Posterior vena cava (tissue), 2 donors: ENCODE measurements at places on chromosomes 3 and 15. TPM values are rescaled to one million over a fixed set of nuclear protein-coding genes. Genes with fewer than 3 reads are reported as not detected.

Gene ACY1
- 11.8 TPM for total RNA-seq

Gene FMN1
- total RNA-seq, result 20.2 TPM

Gene NTRK3
- 94.1 TPM for total RNA-seq

Gene FRG2C
- total RNA-seq, result not detected

Gene KLHL40
- not detected for total RNA-seq

Gene CA12
- total RNA-seq, result 36.7 TPM

Gene CPLX3
- not detected for total RNA-seq

Gene MAP6D1
- total RNA-seq, result 1.4 TPM

Gene CPA3
- 16.1 TPM for total RNA-seq

Gene ERC2
- total RNA-seq, result 0.14 TPM

Gene TMIE
- 1.4 TPM for total RNA-seq

Gene PRR20G
- not detected for total RNA-seq

Gene ACAN
- 13.5 TPM for total RNA-seq

Gene PARP14
- 47.6 TPM for total RNA-seq

Gene CD200
- 17.7 TPM for total RNA-seq

Gene DPPA2
- total RNA-seq, result not detected

Gene TMEM41A
- total RNA-seq, result 9.6 TPM

Gene SLC6A1
- 1.2 TPM for total RNA-seq

Gene SLC51B
- not detected for total RNA-seq

Gene NUP210
- total RNA-seq, result 2.5 TPM

Gene EBLN2
- total RNA-seq, result 4.8 TPM

Gene MB21D2
- total RNA-seq, result 5.2 TPM

Gene PPARG
- total RNA-seq, result 11.2 TPM

Gene PRICKLE2
- 26.3 TPM for total RNA-seq

Gene POLQ
- total RNA-seq, result 0.48 TPM

Gene LYZL4
- total RNA-seq, result not detected

Gene ROPN1B
- total RNA-seq, result not detected
